Amygdala (tissue), 56 donors: ENCODE measurements at places on chromosomes 1 and 21.

- DNase-seq, result no peak
These were observed 41.8 kb upstream of the BCL10 start for GRCh38 chr1:85318217-85318616.

DNA sequence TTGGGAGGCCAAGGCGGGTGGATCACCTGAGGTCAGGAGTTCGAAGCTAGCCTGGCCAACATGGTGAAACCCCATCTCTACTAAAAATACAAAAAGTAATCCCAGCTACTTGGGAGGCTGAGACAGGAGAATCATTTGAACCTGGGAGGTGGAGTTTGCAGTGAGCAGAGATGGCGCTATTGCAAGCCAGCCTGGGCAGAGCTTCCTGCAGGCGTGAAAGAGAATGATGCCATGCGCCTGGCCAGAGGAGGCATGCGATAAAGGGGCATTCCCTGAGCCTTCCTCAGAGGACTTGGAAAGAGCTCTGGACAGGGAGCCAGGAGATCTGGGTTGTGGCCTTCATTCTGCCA is 3.2 kb downstream of the E2F2 start:
- DNase-seq, result no peak

DNA sequence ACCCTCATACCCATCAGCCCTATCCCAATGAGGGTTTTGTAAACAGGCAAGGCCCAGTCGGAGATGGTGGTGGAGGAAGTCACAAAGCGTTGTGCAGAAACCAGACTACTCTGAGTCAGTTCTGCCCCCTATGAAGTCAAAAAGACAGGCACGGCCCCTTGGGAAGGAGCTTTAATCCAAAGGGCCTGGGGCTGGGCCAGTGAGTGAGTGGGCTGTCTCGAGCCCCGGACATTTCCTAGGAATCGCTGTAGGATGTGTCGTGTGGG is 442 bp upstream of the AHCYL1 start:
- no peak for DNase-seq

DNA sequence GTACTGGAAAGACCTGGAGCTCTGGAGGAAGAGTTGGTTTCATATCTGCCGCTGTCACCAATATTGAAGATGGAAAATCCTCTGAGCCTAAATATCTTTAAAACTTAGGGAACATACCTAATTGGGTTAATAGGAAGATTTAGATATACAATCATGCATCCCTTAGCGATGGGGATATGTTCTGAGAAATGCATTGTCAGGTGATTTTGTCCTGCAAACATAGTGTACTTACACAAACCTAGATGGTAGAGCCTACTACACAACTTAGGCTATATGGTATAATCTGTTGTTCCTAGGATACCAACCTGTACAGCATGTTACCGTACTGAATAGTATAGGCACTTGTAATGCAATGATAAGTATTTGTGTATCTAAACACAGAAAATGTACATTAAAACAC is 22.5 kb downstream of the YTHDF2 start:
- DNase-seq, result no peak

DNA sequence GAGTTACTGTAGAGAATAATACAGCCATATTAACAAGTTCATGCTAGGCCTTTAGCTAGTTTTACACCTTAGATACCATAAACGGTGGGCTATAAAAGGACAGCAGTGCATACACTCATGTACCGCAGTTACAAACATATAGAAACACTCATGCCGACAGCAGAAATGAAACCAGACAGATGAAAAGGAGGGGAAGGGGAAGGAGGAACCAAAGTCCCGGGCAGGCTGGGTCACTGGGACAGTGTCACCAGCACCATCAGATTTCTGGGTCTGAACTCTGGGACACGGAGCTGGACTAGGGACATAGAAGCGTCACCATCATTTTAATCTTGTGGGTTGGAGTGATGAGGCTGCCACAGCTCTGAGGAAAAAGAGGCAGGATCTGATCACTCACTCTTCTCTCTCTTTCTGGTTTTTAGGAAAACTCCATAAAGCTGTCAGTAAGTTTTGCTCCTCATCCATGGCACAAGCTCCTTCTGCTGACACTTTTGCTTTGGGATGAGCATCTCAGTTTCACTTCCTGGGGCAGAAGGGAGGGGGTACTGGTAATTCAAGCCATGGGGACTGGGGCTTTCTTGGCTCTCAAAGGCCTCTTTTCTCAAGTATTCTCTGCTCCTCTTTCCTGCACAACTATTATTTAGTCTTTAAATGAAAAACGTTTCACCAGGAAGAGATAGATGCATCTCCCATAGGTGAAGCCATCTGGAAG is 7.8 kb upstream of the ZNF691 start:
- DNase-seq, result no peak

GRCh38 chr1:94050254-94050653 is 70.7 kb downstream of the ABCA4 start:
- DNase-seq, result no peak

GRCh38 chr1:201721082-201722049 is 107.6 kb upstream of the IPO9 start:
- no peak for DNase-seq

GRCh38 chr1:186659890-186660341 is 20.3 kb downstream of the PTGS2 start:
- DNase-seq, result no peak

DNA sequence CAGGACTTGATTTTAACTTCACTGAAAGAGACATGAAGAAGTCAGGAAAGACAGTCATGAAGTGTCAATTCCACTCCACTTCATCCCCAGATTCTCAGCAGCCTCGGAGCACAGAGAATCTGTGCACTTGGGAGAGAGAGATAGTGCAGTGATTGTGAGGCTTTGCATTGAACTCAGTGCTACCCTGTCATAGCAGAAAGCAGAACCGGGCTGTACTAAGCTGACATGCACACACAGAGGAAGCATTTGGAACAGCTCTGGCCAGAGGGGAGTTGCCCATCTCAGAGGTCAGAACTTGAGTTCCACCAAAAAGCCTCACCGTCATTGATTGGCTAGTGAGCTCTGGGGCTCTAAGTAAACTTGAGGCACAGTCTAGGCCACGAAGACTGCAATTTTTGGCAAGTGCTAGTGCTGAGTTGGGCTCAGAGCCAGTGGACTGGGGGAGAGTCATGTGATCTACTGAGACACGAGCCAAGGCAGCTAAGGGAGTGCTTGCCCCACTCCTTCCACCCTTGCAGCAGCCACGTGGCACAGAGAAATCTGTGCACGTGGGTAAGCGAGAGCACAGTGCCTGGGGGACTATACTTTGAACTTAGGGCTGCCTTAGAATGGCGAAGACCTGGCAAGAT is 810.2 kb upstream of the ADAMTS5 start:
- no peak for DNase-seq

- DNase-seq, result no peak
These were observed 48.6 kb upstream of the TMEM125 start for GRCh38 chr1:43220905-43221778.

GRCh38 chr1:23790696-23791515 is at the start of gene LYPLA2:
Gene LYPLA2, plus strand, starts transcription at chr1:23791145. Its CDS starts 1,538 bp downstream, at chr1:23792683.
- DNase-seq, result peak; percentile 92

DNA sequence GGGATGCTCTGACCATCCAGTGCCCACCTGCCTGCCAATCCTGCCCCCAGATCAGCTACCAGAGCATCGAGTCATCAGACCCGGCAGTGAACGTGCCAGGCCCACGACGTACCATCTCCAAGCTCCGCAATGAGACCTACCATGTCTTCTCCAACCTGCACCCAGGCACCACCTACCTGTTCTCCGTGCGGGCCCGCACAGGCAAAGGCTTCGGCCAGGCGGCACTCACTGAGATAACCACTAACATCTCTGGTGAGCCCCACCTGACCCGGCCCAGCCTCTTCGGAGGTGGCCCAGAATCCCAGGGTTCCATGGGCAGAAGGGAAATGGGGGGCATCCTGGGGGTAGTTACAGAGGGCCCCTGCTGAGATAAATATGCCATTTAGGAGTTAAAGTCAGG is 43.1 kb downstream of the PTPRU start:
- DNase-seq, result no peak

GRCh38 chr1:203271018-203271743 is 34.1 kb upstream of the BTG2 start:
- peak; percentile 32 for DNase-seq

DNA sequence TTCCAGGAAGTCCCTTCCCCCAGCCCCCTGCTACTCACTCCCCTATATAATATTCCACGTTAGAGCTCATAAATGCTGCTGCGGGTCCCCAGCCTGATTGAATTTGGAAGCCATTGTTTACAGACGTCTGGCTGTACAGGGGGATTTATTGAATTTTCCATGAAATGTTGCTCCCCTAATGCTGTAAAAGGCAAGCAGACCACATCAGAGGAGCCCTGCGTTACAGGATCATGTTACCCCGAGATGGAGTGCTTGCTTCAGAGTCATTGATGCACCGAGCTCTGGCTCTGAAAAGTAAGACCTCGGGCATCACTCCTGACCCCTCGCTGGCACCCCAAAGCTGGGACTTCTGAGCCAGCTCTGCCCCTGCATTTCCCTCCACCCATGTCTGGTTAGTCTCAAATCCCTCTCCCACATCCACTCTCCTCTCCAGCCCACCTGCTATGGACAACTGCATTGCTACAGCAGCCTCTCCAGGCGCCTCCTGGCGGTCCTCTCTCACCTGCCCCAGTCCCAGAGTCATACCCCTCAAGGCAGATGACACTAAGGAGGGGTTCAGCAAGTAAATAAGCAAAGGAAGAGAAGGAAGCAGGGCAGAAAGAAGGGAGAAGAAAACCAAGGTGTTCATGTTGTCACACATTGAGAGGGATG is 127.8 kb downstream of the TMEM53 start:
- no peak for DNase-seq

DNA sequence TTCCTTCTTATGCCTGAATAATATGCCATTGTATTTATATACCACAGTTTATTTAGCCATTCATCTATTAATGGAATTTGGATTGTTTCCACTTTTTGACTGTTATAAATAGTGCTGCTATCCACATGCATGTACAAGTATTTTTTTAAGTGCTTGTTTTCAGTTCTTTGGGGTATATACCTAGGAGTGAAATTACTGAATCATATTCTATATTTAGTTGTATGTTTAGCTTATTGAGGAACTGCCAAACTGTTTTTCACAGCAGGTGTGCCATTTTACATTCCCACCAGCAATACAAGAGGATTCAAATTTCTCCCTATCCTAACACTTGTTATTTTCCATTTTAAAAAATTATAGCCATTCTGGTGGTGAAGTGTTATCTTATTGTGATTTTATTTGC is 7.6 kb upstream of the HJV start:
- no peak for DNase-seq

DNA sequence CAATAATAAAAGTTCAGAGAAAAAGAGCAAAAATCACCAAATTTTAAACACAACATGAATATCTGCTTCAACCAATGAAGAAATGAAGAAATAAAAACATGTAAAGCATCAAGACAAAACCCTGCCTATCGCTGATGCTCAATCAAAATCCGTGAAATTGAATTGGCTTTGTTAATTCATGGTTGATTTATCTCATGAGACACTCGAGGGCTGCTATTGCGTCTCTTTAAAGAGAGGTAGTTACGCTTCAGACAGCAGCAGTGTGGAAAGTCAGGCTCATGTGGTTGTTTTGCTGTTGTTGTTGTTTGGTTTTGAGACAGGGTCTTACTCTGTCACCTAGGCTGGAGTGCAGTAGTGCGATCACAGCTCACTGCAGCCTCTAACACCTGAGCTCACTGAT is 65.5 kb upstream of the RGS7 start:
- no peak for DNase-seq

DNA sequence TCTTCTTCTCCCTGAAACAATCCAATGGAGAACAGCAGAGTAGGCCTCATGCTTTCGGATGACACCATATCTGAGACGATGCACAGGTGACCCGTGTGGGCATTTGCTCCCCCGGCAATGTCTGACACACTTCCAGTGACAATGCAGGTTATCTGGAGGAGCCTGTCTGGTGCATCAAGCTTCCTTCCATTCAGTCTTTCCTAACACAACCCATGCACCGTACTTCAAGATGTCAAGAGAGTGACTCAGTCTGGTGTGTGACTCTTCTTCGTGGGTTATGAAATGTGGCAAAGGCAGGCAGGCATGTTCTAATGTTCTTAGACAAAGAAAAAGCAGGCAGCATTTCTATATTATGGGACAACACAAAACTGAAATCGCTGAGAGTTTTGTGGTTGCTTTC is 159.1 kb downstream of the EDEM3 start:
- DNase-seq, result no peak

- no peak for DNase-seq
These were observed 61.1 kb upstream of the FBXO28 start for GRCh38 chr1:224052772-224053171.

GRCh38 chr21:14488672-14489204 is 57.4 kb downstream of the SAMSN1 start:
- no peak for DNase-seq

DNA sequence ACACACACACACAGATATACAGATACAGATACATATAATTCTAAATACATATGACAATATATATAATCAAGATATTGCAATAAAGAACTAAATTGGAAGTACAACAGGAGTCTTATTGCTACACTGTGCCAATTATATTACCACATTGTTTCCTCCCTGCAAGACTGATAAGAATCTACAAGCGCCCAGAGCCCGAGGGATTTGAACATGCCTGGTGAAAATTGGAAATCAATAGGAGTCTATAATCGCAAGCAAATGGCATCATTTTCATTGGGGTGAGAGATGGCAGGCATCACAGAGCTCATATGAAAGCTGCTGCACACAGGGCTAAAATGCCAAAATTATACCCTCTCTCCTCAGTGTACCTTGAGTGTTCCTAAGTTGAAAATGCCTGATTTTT is 152.9 kb upstream of the PTBP2 start:
- no peak for DNase-seq

DNA sequence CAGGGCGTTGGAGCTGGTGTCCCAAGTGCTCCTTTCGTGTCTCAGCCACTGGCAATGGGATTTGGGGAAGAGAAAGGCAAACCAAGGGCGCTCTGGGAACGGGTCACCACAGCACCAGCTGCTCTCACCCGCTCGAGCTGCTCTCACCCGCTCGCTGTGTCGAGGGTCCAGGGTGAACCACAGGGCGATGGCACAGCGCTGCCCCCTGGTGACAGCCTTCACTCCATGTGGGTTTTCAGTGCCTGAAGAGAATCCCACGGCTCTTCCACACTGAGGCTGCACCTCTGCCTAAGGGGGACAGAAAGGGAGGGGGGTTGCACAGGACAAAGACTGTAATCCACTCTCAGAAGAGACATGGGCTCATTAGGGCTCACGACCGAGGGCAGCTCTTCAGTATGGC is 7.1 kb upstream of the CLDN19 start:
- DNase-seq, result no peak

DNA sequence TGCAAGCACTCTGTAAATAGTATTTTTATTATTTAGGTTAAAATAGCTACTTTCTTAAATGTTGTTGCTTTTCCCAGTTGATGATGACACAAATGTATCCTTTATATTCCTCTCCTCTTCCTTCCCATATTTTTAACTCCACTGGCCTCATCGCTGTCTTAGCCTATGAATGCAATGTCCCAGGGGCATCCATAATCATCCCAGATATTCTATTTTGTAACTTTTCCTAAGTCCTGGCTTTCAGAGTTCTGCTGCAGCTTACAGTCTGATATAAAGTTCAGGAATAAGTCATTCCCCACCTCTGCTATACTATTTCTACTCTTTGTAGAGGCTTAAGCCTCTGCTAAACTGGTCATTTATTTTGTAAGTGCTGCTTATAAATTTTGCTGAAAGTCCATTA is 58.3 kb downstream of the ASTN1 start:
- DNase-seq, result no peak
